ENCODE measurements at places on chromosomes 2 and 18.

GRCh38 chr18:50080932-50081560 is 113.9 kb downstream of the MYO5B start:
- DNase-seq, result no peak

DNA sequence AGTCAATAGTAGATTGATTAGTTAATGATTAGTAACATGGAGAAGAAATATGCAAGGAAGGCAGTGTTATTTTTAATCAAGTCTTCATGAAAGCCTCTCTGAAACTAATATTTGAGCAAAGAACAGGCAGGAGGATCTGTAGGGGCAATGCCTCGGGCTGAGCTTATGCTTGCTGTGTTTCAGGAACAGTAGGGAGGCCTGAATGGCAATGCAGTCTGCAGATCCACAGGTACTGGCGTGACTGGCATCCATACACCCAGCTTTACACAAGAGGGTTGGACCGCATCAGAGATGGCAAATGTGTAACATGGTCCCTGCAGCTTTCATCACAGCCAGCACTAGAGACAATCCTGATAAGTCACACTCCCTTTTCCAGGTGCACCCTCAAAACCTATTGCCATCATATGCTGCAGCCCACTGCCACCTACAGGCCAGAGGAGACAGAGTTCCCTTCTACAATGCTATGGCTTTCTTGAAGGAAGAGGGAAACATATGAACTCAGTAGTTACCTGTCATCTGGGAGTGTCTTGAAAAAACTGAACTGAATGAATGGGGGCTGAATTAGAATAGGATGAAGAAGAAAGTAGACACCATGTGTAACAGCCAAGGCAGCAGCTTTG is 582.4 kb upstream of the RAB6C start:
- no peak for DNase-seq

DNA sequence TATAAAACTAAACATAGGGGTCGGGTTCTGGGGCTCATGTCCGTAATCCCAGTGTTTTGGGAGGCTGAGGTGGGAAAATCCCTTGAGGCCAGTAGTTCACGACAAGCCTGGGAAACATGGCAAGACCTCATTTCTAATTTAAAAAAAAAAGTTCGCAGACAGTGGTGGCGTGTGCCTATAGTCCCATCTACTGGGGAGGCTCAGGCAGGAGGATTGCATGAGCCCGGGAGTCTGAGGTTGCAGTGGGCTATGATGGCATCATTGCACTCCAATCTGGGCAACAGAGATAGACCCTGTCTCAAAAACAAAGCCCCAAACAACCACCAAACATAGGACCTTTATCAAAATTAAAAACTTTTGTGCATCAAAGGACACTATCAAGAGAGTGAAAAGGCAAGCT is 9.8 kb upstream of the HAAO start:
- no peak for DNase-seq

DNA sequence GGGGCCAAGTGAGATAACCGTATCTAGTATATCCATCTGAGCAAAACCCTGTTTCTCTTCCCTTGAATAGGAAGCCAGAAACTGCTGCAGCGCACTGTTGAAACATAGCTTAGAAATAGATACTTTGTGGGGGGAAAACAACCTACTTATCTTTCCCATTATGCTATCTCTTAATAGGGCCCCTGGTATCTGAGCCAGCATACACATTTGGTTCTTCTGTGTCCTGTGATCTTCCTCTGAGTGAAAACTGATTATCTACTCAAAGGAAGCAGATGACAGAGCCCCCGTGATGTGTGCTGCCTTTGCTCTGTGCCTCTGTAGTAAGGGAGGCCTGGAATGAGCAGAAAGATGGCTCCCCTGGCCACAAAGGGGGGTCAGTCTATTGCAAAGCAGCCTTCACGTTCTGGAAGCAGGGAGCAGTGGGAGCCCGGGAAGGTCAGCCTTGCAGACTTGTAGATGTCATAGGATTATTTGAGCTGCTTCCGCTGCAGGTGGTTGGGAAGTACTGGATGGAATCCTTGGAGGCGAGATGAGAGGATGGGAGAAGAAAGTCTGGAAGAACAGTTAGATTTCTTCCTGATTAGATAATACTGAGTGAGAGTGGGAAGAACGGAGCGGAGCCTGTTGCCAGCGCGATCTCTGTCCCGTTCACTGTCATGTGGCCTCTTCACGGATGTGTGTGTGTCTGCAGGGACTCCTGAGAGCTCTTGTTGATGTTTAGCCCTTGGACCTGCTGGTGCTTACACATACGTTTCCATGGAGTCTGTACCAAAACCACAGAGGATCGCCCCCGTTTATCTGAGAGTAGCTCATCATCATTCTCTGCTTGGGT is 150.1 kb downstream of the AGAP1 start:
- no peak for DNase-seq

- no peak for DNase-seq
Observed at GRCh38 chr2:24886126-24886501, 33.9 kb downstream of the ADCY3 start.

GRCh38 chr2:108257757-108258331 is 18.1 kb downstream of the SULT1C3 start:
- DNase-seq, result no peak

GRCh38 chr18:4260107-4260506 is 195.0 kb downstream of the DLGAP1 start:
- DNase-seq, result no peak
